ENCODE measurements at places on chromosomes 4 and X.

- DNase-seq, result no peak
Measured at GRCh38 chr4:168550064-168550766, 53.4 kb downstream of the PALLD start.

DNA sequence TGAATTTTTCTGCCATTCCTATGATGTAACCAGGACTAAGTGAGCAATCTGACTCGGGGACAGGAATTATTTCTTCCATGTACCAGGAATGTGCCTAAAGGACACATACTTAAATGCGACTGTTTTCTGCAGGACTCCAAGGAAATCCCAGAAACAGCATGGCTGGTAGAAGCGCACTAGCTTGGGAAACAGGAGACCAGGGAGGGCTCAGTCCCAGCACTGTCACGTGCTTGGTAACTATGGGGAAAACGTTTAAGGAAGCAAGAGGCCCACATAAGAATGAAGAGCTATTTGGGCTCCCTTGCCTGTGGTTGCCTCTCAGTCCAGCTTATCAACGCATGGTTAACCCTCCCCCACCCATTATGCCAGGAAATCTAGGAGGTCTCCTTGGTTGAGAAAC lies 19.6 kb downstream of the MPP1 start:
- DNase-seq, result no peak

DNA sequence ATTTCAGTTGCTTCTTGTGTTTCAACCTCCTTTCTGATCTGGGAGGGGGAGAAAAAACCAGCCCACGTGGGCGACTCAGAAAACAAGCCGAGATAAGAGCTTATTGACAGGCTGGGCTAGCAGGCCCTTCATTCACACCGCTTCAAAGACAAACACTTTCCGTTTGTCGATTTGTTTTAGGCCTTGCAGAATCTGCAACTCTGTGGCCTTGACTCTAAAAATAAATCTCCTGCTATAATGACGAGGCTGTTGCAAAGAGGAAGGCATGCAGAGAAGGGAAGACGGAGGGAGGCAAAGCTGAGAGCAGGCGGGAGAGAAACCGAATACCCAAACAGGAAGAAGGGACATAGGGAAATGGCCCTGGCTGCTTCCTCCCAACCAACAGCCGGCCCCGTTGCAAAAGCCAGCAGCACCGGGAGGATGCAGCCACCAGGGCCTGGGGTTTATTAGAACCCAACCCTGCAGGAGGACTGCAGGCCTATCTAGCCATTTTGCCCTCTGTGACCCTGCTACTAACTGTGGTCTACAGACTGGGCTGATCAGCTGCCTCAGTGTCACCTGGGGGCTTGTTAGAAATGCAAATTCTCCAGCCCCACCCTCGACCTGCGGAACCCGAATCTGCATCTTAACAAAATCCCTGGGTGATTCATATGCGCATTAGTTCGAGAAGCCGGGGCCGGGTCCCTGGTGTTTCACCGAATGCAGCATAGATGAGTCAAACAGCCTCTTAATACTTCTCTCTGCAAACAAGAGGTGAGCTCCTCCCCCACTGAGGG lies 325.5 kb downstream of the BCOR start:
- peak; percentile 28 for DNase-seq

DNA sequence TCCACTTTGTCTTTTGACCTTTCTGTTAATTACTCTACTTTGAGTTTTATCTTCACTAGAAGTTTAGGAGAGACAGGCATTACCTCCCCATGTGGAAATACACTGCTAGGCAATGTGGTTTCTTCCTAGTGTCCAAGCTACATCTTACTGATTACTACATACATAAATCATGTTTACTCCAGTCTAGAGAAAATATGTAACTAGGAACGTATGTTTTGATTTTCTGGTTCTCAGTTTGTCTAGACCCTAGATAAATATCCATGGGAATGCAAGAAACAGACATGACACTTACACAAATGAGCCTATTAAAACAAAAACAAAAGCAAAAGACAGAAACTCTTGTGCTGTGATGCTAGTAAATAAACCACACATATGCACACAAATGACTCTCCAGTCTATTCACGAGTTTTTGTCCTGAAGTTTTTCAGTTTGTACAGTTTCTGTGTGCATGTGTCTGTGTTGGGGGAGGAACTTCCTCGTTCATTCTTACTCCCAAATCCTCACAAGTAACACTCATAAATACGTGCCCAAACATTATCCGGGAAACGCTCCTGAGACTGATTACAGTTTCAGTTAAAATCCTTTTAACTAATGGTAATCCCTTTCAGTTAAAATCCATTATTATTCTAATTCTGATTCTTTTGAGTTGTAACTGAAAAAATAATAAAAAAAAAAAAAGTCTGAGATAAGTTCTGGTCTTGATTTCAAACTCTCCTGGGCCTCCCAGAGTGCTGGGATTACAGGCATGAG lies 283.5 kb upstream of the FTHL17 start:
- DNase-seq, result no peak

GRCh38 chr4:15481961-15482745 lies 12.5 kb downstream of the CC2D2A start:
- no peak for DNase-seq

DNA sequence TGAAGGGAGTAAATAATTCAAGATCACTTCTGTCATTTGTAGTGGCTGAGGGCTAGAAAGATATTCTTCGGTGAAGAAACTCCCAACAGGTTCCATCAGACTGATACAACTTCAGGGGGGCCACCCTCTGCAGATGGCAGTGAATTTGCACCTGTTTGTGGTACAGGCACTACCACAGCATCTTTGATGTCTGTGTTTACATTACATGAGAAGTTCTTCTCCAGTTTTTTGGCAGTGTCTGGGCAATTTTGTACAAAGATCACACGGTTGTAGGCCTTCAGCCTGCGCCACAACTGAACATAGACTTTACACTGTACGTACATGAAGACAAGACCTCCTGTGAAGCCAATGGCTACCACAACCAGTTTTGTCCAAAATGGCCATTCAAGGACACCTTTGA lies 34.2 kb downstream of the TMA16 start:
- no peak for DNase-seq

- no peak for DNase-seq
Measured at GRCh38 chrX:19133784-19134183, 11.5 kb upstream of the ADGRG2 start.

DNA sequence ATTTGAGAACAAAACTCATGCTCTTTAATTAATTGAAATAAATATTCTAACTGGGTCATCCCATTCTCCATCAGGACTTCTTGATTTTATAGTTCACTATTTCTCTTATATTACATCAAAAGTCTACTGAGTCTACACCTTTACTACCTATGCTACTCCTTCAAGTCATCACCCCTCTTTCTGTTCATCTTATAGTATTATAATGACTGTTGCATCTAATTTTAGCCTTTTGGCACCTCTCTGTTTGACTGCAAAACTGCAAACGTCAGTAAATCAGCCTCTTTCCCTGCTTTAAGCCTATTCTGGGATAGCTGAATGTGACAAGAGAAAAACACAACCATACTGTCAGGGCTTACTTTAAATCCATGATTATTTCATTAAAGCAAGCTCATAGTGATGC lies 639.1 kb downstream of the GABRG1 start:
- DNase-seq, result no peak

DNA sequence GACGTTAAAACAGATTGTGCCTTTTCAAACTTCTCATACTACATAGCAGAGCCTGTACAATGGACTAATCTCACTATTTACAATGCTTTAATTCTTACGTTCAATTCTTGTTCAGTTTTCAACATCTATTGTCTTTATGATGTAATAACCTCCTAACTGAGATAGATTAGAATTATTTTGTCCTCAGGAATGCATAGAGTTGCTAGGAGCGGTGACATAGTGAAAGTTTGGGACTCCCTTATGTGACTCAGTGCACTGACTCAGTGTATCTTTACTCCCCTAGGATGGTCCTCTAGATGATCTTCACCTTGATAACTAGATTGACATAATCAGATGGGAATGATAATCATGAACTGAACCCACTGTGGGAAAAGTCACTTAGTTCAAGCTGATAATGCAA lies 151.5 kb downstream of the VEGFC start:
- DNase-seq, result no peak

- no peak for DNase-seq
Measured at GRCh38 chr4:140260227-140260626, 106.2 kb upstream of the MAML3 start.

DNA sequence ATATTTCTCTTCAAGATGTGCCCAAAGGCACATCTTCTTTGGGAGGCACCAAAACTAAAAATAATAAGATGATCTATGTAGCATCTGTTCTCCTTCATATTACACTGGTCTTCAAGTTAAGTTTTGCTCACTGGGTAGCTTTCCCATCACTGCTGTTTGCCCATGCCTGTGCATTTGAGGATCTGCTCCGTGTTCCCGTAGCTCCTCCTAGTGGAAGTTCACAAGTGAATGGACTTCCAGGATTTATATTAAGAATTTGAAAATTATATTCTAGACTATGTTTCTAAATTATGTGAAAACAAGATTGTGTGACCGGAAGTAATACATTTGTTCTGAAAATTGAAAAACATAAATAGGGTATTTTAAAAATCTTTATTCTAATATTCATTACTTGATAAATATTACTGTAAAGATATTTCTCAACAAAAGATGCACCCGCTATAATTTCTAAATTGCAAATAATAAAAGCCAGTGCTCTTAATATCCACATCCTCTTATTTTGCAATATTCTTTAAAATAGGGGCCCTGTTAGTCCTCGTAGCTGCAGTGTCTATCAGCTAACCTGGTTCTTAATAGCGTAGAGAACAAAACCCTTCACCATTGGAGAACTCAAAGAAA lies 147.7 kb downstream of the RBM46 start:
- no peak for DNase-seq

DNA sequence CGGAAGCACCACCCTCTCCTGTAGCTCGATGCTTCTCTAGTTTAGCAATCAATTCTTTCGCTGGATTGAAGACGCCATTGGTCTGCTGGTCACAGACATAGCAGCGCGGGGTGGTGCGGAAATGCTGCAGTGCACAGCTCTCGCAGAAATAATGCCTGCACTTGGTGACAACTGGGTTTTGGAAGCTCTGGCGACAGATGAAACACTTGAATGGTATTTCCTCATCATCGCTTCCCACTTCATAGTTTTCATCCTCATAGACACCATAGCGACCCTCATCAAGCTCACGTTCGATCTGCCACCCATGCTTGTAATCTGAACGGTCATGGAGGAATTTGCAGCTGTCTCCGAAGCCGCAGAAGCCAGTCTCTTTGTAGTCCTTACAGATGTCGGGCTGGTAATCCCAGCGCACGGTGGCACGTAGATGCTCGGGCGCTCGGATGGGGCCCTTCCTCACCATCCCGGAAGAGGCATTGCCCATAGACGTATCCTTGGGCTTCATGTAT lies 854 bp downstream of the RNF113A start:
- no peak for DNase-seq

DNA sequence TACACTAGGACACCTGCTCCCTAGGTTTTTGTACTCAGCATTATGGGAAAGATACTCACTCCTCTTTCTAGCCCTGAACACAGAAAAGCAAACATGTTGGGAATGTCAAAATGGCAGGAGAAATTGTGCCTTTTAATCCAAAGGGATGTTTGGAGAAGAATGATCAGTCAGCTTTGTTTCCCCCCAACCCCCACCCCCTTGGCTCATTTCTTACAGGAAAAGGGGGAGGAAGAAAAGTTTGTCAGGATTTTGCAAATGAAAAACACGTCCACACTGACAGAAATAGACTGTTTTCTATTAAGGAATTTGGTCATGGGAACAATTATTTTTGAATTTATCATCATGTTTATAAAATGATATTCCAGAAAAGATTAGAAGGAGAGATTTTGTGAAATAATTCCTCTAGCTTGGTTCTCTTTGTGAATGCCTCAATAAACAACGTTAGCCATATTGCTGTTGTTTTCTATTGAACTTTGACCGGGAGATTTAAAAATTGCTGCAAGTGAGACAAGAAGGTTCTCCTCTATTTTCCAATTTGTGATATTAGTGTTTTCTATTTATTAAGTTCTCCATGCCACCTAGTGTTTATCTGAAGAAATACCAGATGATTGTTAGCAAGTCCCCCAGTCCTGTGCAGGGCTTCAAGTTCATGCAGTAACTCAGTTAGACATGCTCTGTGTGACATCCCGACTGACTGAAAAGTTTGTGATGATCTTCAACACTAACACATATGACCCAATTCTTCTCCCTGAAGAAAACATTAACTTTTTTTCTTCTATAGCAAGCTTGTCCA lies 31.3 kb upstream of the TFDP3 start:
- no peak for DNase-seq

GRCh38 chr4:154078504-154079350 lies 289.8 kb upstream of the SFRP2 start:
- DNase-seq, result no peak

GRCh38 chr4:88672987-88673386 lies 24.6 kb downstream of the NAP1L5 start:
- DNase-seq, result no peak

GRCh38 chr4:87805971-87806370 lies 6.6 kb downstream of the IBSP start:
- DNase-seq, result no peak

DNA sequence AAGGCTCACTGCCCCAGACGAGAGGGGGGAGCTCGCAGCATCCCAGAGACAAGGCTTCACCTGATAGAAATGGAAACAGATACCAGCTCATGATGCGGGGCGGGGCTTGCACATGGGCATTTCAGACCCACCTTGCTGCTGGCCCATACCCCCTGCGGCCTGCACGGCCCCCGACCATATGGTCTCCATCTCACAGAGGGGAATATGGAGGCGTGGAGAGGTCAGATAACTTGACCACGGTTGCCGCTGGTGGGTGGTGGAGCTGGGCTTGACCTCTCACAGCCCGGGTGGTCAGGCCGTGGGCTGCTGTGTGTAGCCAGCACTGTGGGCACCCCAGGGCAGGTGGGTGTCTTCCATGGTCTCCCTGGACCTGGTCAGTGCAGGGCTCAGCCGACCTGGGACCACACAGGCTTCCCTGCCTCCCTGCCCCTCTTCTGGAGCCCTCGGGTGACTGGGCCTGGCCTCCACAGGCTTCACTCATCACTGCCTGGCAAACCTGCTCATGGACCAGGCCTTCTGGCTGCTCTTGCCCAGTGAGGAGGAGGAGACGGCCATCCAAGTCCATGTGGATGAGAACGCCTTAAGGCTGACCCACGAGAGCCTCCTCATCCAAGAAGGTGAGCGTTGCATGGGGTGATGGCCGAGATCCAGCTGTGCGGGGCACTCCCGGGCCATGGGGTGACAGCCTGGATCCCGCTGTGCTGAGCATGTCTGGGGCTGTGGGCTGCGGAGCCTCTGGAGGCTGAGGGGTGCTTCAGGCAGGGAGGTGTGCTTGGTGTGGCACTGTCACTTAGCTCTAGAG lies 16.8 kb downstream of the SH3TC1 start:
- no peak for DNase-seq

DNA sequence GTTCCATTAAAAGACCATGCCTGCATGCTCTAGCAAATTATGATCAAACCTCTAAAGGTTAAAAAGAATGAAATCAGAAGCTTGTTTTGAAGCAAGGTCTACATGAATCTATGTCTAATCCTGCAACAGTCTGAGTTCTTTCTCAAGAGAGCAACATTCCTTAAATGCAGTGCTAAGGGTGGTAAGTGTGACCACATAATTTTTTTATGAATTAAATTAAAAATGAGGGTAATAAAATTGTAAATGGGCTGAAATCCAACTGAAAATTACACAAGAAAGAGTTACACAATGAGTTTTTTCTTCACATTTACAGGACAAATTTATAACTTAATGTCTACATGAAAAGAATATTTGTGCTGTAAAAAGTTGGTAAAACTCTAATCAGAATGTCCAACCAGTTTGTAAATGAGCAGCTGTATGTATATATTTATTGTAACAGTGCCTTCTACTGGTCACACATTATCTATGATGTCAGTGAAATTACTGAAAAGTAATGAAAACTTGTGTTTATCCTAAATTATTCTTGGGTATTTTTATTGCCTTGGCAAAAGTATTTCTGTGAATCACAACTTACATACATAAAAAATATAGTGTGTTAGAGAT lies 336.3 kb upstream of the PITX2 start:
- DNase-seq, result no peak

Measured in activated CD4-positive, CD25-positive, alpha-beta regulatory T cell treated with anti-CD3 and anti-CD28 coated beads, Interleukin-2, amount 50 U/mL, for 16 hours (primary cell).